Sciatic nerve (tissue), 2 donors: ENCODE measurements at places on chromosomes 6 and 20. TPM values are rescaled to one million over a fixed set of nuclear protein-coding genes. Genes with fewer than 3 reads are reported as not detected.
A peak's percentile ranks its signal among the peaks of the same experiment; 100 is the strongest.

GRCh38 chr20:59333260-59333845, 32.9 kb downstream of the EDN3 start:
- DNase-seq: no peak

GRCh38 chr6:100506651-100507050, 41.9 kb upstream of the SIM1 start:
- DNase-seq: no peak

- DNase-seq: no peak
Observed at GRCh38 chr6:4412488-4412887, 277.1 kb upstream of the ECI2 start.

The CGA gene
- total RNA-seq: not detected

The PKIB gene
- 2.2 TPM for total RNA-seq

DNA sequence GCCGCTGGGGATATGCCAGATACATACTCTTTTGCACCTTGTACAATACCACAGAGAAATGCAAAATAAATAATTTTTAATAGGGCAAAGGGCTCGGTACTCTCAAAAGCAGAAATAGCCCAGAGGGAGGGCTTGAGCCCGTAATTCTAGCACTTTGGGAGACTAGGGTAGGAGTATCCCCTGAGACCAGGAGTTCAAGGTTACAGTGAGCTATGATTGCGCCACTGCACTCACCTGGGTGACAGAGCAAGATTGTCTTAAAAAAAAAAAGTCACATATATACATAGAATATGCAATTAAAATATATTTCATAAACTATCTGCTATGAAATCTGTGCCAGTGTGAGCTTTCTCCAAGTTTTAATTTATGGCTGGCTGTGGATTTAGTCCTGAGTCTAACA, 818 bp upstream of the TRMT11 start:
- DNase-seq: no peak

The SERPINB1 gene
- 46.1 TPM for total RNA-seq

The GSTA2 gene
- total RNA-seq: not detected

The COQ3 gene
- total RNA-seq: 5.3 TPM

DNA sequence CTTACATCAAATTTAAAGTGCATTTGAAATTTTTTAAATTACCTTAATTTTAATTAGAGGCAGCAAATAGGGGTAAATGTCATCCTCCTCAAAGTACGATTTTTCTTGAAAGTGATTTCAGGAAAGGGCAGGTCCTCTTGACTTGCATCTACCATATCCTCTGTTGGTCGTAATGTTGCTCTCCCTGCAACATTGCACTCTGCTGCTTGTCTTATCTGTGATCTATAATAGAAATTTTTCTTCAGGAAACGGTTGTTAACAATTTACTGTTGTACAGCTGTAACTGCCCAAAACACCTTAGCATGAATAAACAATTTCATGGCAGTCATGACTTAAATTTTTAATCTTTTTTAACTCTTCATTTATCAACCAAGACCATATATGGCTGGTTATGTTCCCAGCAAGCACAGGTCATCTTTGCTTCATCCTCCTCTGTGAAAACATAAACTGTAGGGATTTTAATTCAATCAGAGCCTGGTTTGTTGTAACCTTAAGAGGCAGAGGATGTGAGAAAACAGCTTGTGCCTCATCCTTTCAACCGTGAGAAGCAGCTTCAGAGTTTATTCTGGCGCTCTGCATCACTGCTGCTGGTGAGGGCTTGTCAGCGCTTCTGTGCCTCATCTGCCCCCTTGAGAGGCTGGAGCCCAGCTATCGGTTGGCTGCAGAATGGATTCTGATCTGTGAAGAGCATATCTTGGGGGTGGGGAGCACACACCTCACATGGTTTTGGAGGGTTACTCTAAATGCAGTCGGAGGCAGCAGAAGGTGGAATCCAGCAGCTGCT, 56.0 kb downstream of the CTNNBL1 start:
- no peak for DNase-seq

GRCh38 chr20:3218307-3218988, 9.2 kb downstream of the ITPA start:
- peak; percentile 73 for DNase-seq

The OPRL1 gene
- 1.0 TPM for total RNA-seq
